Glomerular endothelial cell (primary cell): ENCODE measurements at places on chromosomes 11 and 22. TPM values are rescaled to one million over a fixed set of nuclear protein-coding genes. Genes with fewer than 3 reads are reported as not detected.
A peak's percentile ranks its signal among the peaks of the same experiment; 100 is the strongest.

DNA sequence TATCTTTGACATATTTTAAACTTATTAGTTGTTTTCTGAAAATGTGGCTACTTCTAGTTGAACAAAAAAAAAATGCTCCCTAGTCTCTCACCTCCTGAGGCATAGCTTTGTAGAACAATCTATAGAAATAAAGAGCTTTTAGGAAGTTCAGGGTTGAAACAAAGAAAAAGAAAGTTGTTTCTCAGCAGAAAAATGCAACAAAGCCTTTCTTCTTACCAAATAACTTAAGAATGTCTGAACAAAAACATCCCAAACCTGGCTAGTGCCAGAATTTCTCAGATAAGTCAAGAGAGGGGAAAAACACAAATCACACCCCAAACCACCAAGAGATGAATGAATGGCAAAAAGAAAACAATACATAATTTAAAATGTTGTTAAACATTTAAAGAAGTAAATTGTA lies 114.1 kb downstream of the MAML2 start:
- DNase-seq, result peak; percentile 45

DNA sequence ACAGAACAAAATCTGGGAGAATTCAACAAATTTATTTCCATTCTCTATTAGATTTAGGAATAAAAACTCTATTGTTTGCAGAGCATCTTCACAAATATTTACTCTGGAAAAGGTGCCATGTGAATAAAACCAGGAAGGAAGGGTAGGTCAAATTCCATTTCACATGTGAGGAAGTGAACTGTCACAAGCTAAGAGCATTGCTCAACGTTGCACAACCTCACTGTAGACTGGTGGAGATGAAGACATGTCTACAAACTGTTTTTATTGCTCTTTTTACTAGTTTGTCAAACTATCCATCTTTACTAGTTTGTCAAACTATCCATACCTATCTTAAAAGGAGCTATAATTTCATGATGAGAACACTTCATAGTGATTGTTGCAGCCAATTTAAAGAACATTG lies 236.4 kb downstream of the CNTN5 start:
- DNase-seq, result no peak

Gene CNTF
- total RNA-seq, result 0.78 and 2.8 TPM in 2 replicates

GRCh38 chr11:19268909-19269308 lies 28.2 kb upstream of the E2F8 start:
- DNase-seq, result no peak

GRCh38 chr11:130629039-130629438 lies 180.6 kb downstream of the ADAMTS15 start:
- DNase-seq, result no peak

Gene SPDYC
- total RNA-seq, result not detected in 2 replicates

DNA sequence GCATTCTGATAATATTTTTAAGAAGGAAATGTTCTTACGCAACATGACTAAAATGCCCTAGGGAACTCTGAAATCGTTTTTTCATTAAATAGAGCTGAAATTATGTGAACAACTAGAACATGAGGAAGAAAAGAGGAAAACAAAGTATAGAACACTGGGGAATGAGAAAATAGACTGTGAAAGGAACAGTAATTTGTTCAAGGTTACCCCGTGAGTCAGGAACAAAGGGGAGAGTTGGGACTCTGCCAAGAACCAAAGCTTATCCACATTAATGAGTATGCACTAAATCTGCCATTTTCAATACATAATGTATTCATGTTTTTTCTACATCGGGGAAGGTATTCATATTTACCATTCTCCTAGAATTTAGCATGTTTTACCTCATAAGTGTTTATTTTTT lies 961.8 kb upstream of the CCDC90B start:
- no peak for DNase-seq
